ENCODE measurements at places on chromosomes 3 and 15.

GRCh38 chr15:99454107-99454809 lies 111.5 kb upstream of the MEF2A start:
- peak overlapping the region; percentile 86 for H3K27ac ChIP-seq
- no peak for DNase-seq
- H3K36me3 ChIP-seq = no peaks in the 10 kb centered on the region
- peaks cover 53% of the 10 kb centered on the region for H3K4me1 ChIP-seq
- no peaks in the 10 kb centered on the region for H3K27me3 ChIP-seq

GRCh38 chr3:101433652-101434051 lies 79.4 kb downstream of the SENP7 start:
- H3K27me3 ChIP-seq = no peaks in the 10 kb centered on the region
- H3K27ac ChIP-seq = no peak overlapping the region
- no peaks in the 10 kb centered on the region for H3K4me1 ChIP-seq
- H3K36me3 ChIP-seq = no peaks in the 10 kb centered on the region
- H3K4me3 ChIP-seq = no peak overlapping the region
- no peak for DNase-seq

DNA sequence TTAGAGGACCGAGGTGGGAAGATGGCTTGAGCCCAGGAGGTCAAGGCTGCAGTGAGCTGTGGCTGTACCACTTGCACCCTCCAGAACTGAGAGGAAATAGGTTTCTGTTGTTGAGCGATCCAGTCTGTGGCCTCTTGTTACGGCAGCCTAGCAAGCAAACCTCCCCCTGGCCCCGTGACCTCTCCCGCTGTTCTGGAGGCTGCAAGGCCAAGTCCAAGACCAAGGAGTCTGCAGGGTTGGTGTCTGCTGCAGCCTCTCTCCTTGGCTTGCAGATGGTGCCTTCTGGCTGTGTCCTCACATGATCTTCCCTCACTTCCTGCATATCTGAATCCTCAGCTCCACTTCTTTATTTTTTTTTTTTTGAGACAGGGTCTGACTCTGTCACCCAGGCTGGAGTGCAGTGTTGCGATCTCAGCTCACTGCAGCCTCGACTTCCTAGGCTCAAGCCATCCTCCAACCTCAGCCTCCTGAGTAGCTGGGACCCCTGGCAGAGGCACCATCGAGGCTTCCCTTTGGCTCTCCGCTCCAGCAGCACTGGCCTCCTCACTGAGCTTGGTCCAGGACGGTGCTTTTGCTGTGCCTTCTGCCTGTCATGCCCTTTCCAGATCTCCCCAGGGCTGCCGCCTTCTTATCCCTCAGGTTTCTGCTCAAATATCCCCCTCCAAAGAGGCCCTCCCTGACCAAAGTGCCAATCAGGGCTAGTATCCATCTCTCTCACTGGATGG lies 18.0 kb upstream of the PLXND1 start:
- no peaks in the 10 kb centered on the region for H3K36me3 ChIP-seq
- H3K27me3 ChIP-seq = no peaks in the 10 kb centered on the region
- H3K4me1 ChIP-seq = peaks cover 81% of the 10 kb centered on the region
- H3K27ac ChIP-seq = peak overlapping the region; percentile 91

GRCh38 chr15:56901931-56902330 lies 16.5 kb upstream of the TCF12 start:
- no peak for DNase-seq
- H3K27ac ChIP-seq = no peak overlapping the region
- H3K4me1 ChIP-seq = no peaks in the 10 kb centered on the region
- H3K4me3 ChIP-seq = no peak overlapping the region
- no peaks in the 10 kb centered on the region for H3K27me3 ChIP-seq

- no peaks in the 10 kb centered on the region for H3K36me3 ChIP-seq
- H3K27me3 ChIP-seq = no peaks in the 10 kb centered on the region
- no peaks in the 10 kb centered on the region for H3K4me1 ChIP-seq
Observed at GRCh38 chr3:6739288-6739687, 121.6 kb upstream of the GRM7 start.

DNA sequence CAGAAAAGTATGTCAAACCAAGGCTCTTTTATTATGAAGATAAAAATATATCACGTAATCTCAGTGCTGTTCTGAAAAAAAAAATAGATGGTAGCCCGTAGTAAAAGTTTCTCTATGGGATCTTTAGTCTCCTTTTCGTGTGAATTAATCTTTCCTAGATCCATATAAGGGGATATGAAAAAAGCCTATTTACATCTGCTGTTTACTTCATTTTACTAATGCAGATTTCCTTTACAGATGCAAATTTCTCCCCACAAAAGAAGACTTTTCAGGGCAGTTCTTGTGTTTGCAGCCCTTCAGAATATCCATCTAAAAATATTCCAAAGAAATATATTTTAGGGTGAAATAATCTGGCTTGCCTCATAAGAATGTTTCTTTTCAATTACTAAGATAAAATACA lies 1291.7 kb downstream of the ROBO1 start:
- no peaks in the 10 kb centered on the region for H3K4me1 ChIP-seq
- H3K36me3 ChIP-seq = no peaks in the 10 kb centered on the region
- no peak overlapping the region for H3K27ac ChIP-seq
- no peak for DNase-seq

Data from esophagus muscularis mucosa (tissue), 4 donors.